ENCODE measurements at places on chromosomes 11 and 22.

- DNase-seq = no peak
Observed at GRCh38 chr22:35377735-35378134, 3.2 kb upstream of the HMOX1 start.

DNA sequence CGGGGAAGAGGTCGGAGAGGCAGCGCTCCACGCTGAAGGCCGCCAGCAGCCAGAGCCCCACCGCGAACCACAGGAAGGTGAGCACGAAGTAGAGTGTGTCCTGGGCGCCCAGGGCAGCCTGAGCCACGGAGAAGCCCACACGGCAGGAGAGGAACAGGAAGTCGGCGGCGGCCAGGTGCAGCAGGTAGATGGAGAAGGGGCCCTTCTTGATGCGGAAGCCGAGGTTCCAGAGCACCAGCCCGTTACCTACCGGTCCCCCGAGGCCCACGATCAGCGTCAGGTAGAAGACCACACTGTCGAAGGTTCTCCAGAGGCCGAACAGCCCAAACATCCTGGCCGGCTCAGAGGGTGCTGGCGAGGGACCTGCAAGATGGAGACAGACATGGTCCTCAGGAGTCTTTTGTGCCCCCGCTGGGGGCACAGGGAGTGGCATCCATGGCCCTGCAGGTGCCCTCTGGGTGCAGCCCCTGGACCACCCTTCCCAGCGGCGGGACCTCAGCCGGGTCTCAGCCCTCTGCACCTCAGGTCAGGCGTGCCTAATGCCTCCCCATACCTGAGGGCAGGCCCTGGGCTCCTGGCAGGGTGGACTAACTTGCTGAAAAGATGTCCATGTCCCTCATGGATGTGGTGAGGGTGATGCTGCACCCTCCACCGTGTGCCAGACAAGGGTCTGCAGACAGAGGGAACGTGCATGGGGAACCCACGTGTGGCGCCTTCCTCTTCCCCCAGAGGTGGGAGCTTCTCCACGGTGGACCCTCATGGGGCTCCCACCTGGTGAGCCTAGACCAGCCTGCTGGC is at the start of gene MRGPRG:
Gene MRGPRG (minus strand): TSS at position 331 of the 798 bp plus-strand sequence. CDS start 0 bp downstream, at position 331.
- DNase-seq = no peak

DNA sequence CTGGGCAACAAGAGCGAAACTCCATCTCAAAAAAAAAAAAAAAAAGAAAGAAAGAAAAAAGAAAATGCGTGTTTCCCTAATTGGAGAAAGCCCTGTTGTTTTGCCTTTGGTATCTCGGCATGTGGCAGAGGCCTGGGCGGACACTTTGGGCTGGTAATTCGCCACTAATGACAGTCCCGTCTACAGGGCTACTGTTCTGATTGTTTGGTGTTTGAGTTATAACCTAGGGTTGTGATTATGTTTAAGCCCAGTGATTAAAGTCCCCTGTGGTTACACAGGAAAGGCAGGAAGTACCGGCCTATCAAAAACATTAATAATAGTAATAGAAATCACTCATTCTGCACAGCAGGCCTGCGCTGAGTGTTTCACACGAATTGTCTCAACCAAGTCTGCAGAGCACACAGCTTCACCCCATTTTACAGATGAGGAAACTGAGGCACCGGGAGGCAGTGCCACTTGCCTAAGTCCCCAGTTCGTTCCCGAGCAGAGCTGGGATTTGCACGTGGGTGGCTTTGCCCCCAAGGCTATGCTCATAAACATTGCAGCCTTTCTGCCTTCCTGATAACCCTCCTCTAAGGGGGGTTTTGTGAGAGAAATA is 39.1 kb upstream of the GRAMD4 start:
- DNase-seq = no peak

- DNase-seq = no peak
Observed at GRCh38 chr22:37401401-37402183, 25.7 kb downstream of the ELFN2 start.

GRCh38 chr11:46183819-46184218 is 62.6 kb upstream of the PHF21A start:
- DNase-seq = no peak

- DNase-seq = no peak
Observed at GRCh38 chr22:47107431-47107830, 345.0 kb downstream of the TBC1D22A start.

GRCh38 chr11:112625814-112626213 is 335.4 kb upstream of the NCAM1 start:
- peak; percentile 20 for DNase-seq
